Retina (tissue), 1 donor: ENCODE measurements at places on chromosomes 5 and 9.

GRCh38 chr5:14595189-14595588 is 13.6 kb downstream of the OTULINL start:
- no peak for DNase-seq

- peak; percentile 53 for DNase-seq
Measured at GRCh38 chr5:34717426-34718327, 61.5 kb downstream of the RAI14 start.

- no peak for DNase-seq
Measured at GRCh38 chr5:16502866-16503265, 37.3 kb upstream of the ZNF622 start.

- no peak for DNase-seq
Measured at GRCh38 chr5:13186177-13186576, 758.3 kb downstream of the DNAH5 start.

- DNase-seq = peak; percentile 3
Measured at GRCh38 chr5:75006865-75007822, 45.2 kb downstream of the GCNT4 start.

DNA sequence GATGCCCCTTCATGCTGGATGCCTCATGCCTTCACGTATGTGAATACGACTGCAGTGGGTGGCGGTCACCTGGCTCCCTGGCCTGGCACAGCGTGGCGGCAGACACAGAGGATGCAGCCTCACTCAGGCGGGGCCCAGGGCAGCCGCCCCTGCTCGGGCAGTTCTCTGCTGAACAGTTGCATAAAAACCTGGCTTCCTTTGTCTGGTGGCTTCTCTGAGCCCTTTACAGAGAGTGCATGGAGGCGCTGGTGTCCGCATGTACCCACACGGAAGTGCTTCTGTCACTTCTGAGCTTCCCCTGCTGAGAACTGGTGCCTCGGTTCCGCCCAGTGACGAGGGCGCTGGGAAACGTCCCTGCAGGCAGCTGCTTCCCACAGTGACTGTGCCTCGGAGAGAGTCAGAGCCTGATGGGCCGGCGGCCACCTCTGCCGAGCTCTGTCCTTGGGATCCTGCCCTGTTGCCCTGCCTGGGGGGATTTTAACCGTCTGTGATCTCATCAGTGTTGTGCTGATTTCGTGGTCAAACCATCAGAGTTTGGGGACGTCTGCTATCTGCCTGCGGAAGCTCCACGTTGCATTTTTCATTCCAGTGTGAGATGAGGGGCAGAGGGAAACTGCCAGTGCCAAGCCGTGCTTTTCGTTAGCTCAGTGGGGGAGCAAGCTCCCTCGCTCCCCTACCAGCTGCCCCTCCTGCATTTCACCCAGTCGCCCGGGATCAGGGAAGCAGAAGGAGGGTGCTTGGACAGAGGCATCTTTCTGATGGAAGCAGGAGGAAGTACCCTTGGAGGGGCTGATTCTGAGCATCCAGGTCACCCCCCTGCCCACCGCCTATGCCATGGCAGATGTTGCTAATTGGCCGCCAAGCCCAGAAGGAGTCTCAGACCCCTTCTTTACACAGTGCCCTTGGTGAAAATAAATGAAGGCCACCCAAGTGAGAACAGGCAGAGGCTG is 153.0 kb upstream of the COL5A1 start:
- peak; percentile 48 for DNase-seq

- no peak for DNase-seq
Measured at GRCh38 chr5:54643685-54644106, 126.1 kb downstream of the SNX18 start.

DNA sequence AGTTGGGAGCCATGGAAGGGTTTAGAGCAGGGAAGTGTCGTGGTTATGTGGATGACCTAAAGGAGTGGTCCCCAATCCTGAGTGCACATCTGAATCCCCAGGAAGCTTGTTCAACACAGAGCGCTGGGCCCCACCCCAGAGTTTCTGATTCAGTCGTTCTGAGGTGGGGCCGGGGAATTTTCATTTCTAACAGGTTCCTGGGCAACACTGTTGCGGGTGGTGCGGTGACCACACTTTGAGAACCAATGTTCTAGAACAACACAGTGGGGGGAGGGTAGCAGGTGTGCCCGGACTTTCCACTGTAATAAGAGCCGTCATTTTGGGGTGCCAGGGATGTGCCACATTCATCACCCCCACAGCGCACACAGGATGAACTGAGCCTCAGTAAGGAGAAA is 39.3 kb downstream of the DUSP1 start:
- DNase-seq = no peak

GRCh38 chr9:130213911-130214761 is 41.9 kb downstream of the NCS1 start:
- DNase-seq = peak; percentile 43

DNA sequence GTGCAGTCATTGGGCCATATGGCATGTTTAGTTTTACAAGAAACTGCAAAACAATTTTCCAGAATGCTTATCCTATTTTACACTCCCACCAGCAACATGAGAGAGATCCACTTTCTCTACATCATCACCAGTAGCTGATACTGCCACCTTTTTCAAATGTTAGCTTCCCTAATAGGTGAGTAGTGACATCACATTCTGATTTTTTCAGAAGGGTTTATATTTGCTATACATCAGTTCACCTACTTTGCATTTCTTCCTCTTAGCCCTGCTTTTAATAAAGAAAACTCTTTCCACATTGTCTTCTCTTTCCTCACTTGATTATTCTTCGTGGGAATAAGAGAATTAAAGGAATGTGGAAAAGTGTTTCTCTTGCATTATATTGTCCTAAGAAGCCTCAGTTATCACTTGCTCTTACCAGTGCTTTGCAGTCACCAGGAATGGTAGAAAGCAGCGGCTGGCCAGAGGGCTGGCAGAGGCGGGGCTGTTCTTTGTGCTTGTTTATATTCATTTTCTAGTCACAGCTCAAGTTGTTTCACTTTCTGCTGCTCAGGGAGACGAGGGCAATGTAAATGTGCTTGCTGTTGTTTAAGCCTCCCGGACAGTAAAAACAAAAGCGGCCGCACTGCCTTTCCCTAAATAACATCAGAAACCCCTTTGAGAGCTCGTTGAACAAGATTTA is 164.8 kb downstream of the HSD17B3 start:
- no peak for DNase-seq

- DNase-seq = no peak
Measured at GRCh38 chr9:112020680-112021596, 124.3 kb downstream of the UGCG start.

DNA sequence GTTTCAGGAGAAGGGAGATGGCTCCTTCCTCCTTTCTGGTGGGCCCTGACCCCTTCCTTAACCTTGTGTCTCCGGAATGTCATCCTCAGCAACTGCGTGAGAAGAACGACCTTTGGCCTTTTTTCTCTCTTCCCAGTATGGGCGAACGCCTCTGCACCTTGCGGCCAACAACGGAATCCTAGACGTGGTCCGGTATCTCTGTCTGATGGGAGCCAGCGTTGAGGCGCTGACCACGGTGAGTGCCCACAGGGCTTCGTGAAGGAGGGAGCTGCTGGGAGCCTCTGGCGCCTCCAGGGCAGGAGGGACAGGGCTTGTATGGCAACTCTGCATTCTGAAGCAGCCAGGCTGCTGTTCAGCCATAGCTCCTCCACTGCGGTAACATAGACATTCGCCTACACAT is 68.0 kb upstream of the CTSL start:
- no peak for DNase-seq

DNA sequence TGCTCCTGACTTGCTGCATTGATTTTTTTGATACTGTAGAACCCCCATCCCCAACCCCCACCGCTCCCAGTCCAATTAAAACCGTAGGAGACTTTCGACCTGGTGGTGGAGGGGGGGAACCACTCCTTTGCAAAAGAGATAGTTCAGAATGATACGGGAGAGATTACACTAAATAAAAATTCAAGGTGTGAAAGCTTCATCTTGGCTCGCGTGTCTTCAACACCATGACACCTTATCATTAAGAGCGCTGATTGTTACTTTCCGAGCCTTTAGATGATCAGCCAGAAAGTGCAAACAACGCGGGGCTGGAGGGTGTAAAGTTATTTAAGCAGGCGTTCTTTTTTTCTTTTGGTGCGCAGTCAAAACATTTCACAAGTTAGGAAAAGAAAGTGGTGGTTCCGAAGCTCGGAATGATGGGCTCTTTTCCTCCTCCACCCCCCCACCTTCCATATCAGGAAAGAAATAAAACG is 1.3 kb upstream of the ZNF462 start:
- DNase-seq = no peak

DNA sequence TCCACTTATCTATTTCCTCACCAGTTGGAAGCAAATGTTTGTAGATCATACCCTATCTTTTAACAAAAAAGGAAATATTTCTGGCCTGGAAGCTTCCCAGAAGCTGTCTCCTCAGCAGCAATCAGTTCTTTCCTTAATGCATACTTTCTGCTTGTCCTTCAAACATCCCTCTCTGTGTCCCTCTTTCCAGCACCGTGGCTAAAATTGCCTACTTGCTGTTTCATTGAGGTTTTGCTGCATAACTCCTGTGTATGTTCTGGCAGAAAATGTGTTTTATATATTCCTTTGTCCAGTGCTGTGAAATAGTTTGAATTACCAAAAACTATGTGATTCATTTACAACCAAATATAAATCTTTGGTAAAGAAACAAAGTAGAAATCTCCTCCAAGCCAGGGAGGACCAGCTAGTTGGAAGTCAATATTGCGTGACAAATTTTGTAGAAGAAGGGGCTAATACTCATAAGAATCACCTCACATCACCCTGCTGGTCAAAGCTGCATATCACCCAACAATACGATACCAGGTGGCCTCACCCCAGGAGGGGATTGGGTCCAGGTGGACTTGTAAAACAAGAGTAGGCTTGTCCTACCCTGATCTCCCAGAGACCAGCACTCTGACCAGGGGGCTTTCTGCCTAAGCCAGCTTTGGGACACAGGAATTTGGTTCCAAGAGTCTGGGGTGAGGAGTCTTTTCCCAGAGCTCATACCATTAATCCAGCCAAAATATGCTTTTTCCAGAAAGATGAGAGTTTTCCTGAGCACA is 198.4 kb upstream of the SNX2 start:
- no peak for DNase-seq

DNA sequence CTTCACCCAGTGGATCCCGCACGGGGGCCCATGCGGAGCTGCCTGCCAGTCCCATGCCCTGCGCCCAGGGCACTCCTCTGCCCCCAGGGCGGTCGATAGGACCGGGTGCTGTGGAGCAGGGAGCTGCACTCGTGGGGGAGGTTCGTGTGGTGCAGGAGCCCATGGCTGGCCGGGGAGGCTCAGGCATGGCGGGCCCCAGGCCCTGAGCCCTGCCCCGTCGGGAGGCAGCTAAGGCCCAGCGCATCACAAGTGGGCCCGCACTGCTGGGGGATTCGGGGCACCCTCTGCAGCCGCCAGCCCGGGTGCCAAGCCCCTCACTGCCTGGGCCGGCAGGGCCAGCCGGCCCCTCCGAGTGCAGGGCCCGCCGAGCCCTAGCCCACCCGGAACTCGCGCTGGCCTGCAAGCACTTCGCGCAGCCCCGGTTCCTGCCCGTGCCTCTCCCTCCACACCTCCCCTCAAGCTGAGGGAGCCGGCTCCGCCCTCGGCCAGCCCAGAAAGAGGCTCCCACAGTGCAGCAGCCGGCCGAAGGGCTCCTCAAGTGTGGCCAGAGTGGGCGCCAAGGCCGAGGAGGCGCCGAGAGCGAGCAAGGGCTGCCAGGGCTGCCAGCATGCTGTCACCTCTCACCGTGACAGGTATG is 221.1 kb upstream of the RORB start:
- DNase-seq = no peak
